ENCODE measurements at places on chromosomes 1 and 21.

- DNase-seq, result no peak
Observed at GRCh38 chr1:45007311-45007710, 3.8 kb downstream of the HECTD3 start.

DNA sequence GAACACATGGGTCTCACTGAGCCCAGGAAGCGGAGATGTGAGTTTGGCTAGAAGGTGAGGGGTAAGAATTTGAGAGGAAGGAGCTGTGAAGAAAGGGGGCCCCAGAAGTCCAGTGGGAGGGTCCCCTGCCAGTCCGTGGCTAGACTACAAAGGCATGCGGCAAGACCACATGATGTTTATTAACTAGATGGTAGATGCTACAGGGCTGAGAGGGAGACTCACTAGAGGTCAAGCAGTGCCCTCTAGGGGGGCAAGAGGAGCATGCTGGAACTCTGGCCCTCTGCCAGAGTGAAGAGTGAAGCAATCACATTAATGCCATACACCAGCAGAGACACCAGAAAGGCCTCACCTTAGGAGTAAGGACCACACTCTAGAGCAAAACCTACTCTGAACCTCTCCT is 12.2 kb downstream of the KIAA0319L start:
- DNase-seq, result peak; percentile 82

DNA sequence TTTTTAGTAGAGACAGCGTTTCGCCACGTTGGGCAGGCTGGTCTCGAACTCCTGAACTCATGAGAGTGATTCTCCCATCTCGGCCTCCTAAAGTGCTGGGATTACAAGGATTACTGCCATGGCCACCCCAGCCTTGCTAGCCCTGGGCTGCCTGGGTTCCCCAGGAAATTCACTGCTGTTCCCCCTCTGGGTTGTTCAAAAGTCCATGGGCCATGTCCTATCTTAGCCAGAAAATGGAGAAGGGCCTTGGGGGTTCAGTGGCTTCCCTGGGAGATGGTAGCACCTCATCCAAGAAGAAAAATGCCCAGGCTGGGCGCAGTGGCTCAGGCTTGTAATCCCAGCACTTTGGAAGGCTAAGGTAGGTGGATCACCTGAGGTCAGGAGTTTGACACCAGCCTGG is 20.9 kb downstream of the SLC26A9 start:
- no peak for DNase-seq

DNA sequence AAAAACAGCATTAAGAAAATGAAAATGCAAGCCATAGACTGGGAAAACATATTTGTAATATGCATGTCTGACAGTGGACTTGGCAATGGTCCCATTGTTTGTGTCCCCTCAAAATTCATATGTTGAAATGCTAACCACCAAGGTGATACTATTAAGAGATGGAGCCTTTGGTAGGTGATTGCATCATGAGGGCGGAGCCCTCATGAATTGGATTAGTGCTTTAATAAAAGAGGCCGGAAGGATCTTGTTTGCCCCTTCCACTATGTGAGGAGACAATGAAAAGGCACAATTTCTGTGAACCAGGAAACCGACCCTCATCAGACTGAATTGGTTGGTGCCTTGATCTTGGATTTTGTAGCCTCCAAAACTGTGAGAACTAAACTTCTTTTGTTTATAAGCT is 232.3 kb downstream of the GPR52 start:
- no peak for DNase-seq

DNA sequence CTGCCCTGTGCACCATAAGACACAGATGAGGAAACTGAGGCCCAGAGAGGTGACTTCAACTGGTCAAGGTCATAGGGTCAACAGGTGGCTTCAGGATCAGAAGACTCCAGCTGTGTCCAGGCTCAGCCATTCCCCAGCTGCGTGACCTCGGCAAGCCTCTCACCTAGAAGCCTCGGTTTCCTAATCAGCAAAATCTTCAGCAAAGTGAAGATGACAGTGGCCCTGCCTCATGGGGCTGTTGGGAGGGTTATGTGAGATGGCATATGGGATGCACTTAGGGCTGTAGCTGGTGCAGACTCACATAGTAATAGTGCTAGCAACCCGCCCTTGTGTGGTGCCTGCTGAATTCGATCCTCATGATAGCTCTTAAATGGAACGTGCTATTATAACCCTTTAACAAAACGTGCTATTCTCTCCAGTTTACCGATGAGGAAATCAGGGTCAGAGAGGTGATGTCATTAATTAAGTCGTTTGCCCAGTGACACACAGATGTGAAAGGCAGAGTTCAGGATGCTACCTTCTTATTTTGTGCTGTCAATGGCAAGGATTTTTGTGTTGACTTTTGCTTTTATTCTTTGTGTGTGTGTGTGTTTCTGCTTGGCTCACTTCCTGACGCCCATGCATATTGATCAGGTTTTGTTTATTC is 472.9 kb downstream of the MATN1 start:
- no peak for DNase-seq

GRCh38 chr1:7385471-7386225 is 385.4 kb upstream of the VAMP3 start:
- DNase-seq, result no peak

DNA sequence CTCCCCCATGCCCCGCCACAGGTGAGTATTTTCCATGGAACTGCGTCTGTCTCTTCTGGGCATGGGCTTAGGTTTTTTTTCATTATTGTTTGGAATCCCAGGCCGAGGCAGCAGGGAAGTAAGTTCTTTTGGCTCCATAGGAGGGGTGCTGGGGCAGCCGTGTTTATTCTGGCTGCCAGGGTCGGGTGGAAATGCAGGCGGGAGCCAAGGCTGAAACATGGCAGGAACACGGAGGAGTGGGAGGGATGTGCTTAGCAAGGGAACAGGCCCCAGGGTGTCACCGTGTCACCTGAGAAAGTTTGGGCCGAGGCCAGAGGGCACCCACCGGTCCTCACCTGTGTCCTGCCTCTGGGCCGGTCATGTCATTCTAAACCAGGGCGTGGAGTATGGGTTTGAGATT is 4.5 kb upstream of the DHRS3 start:
- DNase-seq, result no peak
